ENCODE measurements at places on chromosomes 5 and 9.

DNA sequence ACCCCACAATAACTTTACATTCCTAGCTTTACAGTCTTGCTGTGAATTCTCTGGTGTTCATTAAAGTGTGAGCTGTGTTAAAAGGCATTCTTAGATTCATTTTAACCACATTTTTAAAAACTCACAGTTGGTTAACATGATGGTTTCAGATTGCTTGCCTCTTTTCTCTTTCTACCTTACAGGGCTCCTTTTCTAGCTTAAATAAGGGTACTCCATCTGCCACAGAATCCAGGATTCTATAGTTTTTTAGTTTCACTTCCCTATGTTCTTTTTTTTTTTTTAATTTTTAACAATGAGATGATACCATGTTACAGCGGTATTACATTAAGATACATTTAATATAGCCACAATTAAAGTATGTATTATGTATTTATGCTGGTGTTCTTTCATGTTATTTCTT, 3.9 kb upstream of the FBXO4 start:
- no peak for DNase-seq

DNA sequence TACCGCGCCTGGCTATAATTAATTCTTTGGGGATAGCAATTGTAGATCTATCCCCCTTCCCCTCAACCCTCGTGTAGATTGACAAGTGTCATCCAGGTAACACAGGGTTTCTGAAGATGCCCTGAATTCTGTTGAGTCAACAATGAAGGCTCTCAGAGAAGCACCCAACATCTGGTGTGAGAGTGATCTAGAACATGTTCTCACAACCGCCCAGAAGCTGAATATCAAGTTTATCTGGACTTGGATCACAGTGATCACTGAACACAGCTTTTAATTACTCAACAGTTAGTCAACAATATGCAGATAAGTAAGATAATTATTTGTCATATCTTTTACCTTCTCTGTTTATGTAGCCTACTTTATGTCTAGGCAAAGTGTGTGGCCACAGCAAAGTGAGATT, 204.2 kb upstream of the RGMB start:
- no peak for DNase-seq

GRCh38 chr5:66666778-66667177, 70.6 kb downstream of the MAST4 start:
- no peak for DNase-seq

DNA sequence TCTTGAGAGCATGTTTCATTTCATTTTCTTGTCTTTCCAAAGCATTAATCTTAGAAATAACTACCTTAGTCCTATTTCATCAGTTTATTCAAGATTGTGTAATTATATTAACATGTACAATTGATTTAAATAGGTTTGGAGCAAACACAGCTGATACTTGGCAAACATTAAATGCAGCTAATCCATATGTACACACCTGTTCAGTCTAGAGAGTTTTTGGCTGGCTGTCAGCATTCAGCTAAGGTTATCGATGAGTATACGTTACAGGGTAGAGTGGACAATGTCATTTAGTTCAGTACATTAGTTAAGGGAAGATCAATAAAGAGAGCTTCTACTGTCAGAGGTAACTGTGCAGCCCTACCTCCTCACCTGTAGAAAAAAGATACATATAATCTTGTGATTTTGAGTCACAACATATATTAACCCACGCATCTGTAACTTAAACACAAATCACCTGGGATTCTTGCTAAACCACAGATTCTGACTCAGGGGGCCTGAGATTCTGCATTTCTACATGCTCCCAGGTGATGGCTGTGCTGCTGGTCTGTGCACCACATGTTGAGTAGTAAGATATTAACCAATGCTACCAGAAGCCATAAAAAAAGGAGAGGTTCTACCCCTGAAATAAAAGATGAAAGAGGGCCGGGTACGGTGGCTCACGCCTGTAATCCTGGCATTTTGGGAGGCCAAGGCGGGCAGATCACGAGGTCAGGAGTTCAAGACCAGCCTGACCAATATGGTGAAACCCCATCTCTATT, 34.1 kb upstream of the PCA3 start:
- DNase-seq: no peak

DNA sequence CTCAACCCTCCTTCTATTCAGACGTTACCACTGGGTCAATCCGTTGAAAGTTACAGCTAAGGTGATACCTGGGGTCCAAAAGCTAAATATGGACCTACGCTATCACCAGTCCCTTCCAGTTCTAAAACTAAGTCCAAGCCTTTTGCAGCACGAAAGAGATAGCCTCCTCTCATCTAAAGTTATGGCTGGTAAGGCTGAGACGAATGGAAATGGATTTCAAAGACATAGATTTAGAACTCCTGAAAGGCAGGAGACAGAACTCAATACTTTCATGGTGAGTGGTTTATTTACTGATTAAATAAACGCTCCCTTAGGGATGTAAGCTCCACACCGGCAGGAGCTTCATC, 751 bp upstream of the RIC1 start:
- DNase-seq: no peak

- DNase-seq: no peak
Observed at GRCh38 chr5:56983593-56984361, 31.9 kb upstream of the MIER3 start.

DNA sequence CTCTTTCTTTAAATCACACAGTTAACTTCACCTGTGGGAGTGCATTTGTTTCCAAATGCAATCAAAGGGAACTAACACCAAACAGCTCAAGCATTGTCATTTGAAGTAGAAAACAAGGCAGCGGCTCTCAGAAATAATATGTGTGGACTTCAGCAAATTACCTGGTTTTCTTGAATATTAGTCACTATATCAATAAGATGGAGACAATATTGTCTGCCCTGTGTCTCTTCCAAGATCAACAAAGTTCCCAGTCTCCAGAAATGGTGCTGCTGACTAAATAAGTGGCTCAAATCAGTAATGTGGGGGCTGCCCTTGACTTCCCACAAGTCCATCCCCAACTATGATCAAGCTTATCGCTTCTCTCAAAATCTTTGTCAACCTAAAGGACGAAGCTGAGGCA, 53.1 kb upstream of the CEMIP2 start:
- no peak for DNase-seq

DNA sequence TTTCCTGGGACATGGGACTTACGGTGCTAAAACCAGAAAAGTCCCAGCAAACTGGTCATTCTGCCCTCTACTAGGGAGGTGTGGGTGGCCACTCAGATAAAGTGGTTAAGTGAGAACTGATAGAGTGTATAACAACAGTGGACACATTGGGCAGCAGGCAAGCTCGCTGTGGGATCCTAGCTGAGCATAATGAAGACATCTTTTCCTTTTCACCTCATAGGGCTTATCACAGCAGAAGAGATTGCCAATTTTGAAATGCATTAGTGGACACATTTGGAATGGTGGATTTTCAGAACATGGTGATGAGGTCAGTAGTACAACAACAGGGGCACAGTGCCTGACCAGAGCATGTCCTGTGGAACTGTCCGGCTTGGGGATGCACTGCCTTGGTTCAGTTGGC, 477.1 kb upstream of the KIF2A start:
- no peak for DNase-seq

GRCh38 chr5:14009575-14009974, 65.1 kb upstream of the DNAH5 start:
- DNase-seq: no peak
